ENCODE measurements at places on chromosomes 12 and 14. TPM values are rescaled to one million over a fixed set of nuclear protein-coding genes. Genes with fewer than 3 reads are reported as not detected.

Gene KRT71
- not detected for total RNA-seq

Gene HCAR2
- total RNA-seq = 4.5 TPM

Gene SLC39A2
- total RNA-seq = 0.64 TPM

Gene CISTR
- not detected for total RNA-seq

Gene KRT82
- total RNA-seq = not detected

Gene C12orf75
- 8.7 TPM for total RNA-seq

Gene FAM177A1
- 36.2 TPM for total RNA-seq

Gene MGP
- not detected for total RNA-seq

Gene REM2
- total RNA-seq = 0.14 TPM

Gene RPGRIP1
- not detected for total RNA-seq

Measured in nasal cavity respiratory epithelium epithelial cell of viscerocranial mucosa (primary cell).